ENCODE measurements at places on chromosomes 2 and 18.

- no peak for DNase-seq
Observed at GRCh38 chr18:39781565-39781964, 2173.5 kb upstream of the PIK3C3 start.

DNA sequence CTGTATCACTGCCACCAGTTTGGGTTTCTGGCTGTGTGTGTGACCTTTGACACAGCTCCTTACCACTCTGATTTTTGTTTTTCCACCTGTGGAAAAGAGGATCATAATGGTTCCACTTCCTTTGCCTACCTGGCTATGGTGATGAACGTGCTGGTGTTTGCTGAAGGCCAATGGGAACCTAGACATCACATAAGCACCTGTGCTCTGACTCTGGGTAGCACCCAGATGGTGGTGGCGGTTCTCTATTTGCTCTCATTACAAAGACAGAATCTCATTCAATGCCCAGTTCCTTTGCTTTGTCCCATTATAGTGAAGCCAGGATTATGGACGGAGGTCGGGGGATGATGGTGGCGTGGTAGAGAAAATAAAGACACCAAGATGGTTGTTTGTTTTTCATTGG is 121.2 kb upstream of the GATA6 start:
- DNase-seq, result no peak

- no peak for DNase-seq
Observed at GRCh38 chr2:4992226-4992625, 700.0 kb upstream of the SOX11 start.

DNA sequence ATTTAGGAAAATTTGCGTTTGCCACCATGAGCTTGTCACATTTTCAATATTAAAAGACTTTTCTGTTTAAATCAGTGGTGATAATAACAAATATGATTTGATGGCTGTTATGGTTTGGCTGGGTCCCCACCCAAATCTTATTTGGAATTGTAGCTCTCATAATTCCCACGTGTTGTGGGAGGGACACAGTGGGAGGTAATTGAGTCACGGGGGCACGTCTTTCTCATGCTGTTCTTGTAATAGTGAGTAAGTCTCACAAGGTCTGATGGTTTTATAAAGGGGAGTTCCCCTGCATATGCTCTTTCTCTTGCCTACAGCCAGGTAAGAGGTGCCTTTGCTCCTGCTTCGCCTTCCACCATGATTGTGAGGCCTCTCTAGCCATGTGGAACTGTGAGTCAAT is 83.4 kb upstream of the RGPD4 start:
- no peak for DNase-seq

- no peak for DNase-seq
Observed at GRCh38 chr2:180033993-180034894, 27.1 kb upstream of the CWC22 start.

GRCh38 chr2:162277381-162277780 is 34.1 kb upstream of the FAP start:
- no peak for DNase-seq

DNA sequence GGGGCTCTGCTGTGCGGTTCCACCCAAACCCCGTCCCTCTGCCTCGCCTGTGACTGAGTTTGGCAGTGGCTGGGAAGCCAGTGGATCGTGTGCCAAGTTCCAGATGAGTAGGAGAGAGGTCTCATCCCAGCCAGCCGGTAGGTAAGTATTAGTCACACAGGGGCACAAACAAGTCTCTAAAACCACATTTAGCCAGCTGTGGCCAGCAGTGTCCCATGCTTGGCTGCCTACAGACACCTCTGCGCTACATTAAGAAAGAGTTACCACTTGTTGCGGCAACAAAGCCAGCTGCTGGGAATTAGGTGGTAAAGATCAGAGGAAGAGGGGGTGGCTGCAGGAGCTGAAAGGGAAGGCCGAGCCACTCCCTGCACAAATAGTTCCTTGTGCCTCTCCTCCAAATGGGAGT is 81.2 kb downstream of the GATA6 start:
- DNase-seq, result no peak

- no peak for DNase-seq
Observed at GRCh38 chr2:41662461-41662860, 385.4 kb upstream of the PKDCC start.

GRCh38 chr2:26914659-26915310 is 55.7 kb upstream of the MAPRE3 start:
- no peak for DNase-seq

DNA sequence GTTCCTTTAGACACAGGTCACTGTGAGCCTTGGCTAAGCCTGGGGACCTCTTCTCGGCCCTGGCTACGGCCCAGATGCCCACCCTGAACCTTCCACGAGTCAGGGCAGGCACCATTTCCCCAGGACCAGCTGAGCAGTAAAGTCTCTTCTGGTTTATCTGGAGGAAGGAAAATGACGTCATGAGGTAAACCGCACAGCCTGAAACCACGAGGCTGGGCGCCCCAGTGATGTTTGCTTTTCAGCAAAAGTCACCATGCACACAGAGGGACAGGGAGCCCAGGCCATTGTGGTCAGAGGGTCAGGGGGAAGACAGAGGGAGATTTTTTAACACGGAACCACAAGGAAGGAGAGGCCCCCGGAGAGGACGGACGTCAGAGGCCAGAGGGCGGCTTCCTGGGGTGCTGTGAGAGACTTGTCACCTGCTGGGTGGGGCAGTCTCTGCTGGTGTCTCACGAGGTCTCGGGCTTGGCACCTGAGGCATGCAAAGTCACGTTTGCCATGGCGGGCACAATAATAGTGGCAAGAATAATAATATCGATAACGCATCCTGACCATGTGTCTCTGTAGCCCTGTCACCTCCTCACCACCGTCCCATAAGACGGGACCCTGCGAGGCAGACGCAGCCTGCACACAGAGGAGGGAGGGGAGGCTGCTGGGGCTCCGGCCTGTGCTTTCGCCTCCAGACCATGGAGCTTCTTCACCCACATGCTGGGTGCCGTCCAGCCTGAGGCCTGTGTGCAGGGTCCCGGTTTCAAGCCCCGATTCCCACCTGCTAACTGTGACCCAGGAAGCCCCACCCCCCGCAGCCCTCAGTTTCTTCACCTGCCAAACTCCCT is 33.2 kb upstream of the FOSL2 start:
- peak; percentile 93 for DNase-seq

GRCh38 chr2:143572421-143572820 is 443.2 kb downstream of the ARHGAP15 start:
- no peak for DNase-seq

- no peak for DNase-seq
Observed at GRCh38 chr2:110790907-110791306, 58.5 kb downstream of the ACOXL start.

DNA sequence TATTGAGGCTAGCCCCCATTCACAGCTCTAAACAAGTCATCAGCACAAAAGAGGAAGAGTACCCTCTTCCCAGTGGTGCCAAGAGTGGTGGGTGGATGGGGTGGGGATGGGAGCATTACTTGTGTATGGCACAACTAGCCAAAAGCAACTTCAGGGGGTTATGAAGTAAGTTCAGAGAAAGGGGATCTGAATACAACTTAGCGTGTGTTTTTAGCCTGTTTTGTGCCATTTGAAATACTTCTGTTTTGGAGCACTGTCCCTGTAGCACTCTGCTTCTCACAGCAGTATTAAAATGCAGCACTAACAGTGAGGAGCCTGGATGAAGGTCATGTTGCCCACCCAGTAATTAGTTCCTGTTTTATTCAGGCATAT is 113.5 kb downstream of the CRIM1 start:
- no peak for DNase-seq

- DNase-seq, result no peak
Observed at GRCh38 chr2:133166031-133166430, 402.2 kb downstream of the NCKAP5 start.

GRCh38 chr2:39715095-39715494 is 49.4 kb downstream of the TMEM178A start:
- no peak for DNase-seq

DNA sequence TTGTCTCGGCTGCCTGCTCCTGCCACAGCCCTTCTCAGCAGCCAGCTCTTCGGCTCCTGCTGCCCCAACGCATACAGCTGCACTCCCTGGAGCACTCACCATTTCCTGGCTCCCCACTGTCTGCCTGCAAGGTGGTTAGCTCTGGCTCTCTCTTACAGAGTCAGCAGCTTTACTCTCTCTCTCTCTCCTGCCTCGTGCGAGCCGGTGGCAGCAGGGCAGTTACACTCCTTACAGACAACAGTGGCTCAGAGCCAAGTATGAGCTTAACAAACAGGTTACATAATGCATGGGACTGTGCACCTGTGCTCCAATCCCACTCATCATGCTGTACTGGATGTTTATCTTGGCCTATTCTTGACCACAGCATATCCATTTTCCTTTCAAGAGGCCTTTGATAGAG is 47.4 kb upstream of the DNAJC10 start:
- no peak for DNase-seq

DNA sequence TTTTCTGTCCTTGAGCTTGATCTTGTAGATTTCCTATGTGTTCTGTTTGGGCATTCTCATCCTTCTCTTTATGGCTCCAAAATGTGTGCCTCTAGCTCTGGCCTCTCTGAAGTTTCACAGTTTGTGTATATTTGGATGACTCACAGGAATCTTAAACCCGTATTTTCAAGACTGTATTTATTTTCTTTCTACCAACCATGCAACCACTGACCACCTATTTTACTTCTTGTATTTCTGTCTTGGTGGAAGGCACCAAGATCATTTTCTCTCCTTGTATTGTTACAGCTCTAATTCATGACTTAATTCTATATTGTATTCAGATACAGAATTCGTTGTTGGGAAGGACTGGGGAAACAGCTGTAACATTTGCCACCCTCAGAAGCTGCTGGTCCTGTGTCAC is 39.5 kb downstream of the ACSL3 start:
- DNase-seq, result no peak

- no peak for DNase-seq
Observed at GRCh38 chr2:625415-626333, 51.5 kb downstream of the TMEM18 start.

DNA sequence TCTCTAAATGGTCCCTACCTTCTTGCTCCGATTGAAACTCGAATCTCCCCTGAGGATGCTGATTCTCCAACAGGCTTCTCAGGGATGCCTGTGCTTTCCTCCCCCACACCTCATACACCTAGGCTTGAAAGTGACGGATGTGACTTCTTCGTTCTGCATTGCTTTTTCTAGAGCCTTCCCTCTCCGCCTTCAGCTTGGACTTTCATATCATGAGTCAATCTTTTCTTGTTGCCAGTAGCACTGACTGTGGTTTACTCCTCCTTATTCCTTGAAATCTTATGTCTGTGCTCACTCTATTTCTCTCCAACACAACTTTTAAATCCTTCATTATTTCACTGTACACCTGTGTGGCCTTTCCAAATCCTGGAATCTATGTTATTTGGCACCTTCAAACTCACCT is 451.4 kb downstream of the TMX3 start:
- DNase-seq, result no peak

GRCh38 chr2:138018866-138019688 is 54.8 kb downstream of the HNMT start:
- no peak for DNase-seq

DNA sequence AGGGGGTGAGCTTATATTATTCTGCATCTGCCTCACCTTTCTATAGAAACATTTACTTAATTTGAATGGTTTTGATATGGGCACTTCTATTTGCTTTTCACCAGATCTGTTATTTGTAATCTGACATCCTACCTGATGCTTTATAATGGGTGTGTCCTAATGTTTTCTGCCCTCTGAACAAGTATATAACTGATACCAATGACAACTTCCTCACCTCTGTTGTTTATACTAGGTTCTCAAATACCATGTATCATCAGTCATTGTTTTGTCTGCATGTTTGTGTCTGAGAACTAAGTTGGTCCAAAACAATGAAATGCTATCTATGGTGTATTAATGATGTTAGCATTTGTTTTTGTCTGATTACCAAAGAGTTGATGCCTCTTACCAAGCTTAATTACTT is 45.8 kb downstream of the ITGA6 start:
- no peak for DNase-seq

GRCh38 chr2:237714690-237715458 is 83.7 kb upstream of the RBM44 start:
- DNase-seq, result no peak

DNA sequence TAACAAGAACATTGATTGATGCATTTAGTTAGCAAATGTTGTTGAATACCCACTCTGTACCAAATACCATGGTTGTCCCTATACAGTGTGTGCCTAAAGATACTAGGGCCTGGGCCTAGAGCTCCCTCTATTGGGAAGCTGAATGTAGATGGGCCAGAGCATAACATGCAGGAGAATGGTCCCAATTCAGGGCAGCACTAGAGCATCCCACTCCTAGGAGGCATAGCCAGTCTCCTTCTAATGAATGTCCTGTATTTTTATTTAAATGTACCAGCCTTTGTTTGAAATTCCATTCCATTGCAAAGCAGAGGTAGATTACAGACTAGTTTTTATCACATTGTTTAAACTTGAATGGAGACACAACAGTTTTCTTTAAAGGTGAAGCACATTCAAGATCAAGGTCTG is 90.6 kb downstream of the FEZ2 start:
- DNase-seq, result peak; percentile 37

DNA sequence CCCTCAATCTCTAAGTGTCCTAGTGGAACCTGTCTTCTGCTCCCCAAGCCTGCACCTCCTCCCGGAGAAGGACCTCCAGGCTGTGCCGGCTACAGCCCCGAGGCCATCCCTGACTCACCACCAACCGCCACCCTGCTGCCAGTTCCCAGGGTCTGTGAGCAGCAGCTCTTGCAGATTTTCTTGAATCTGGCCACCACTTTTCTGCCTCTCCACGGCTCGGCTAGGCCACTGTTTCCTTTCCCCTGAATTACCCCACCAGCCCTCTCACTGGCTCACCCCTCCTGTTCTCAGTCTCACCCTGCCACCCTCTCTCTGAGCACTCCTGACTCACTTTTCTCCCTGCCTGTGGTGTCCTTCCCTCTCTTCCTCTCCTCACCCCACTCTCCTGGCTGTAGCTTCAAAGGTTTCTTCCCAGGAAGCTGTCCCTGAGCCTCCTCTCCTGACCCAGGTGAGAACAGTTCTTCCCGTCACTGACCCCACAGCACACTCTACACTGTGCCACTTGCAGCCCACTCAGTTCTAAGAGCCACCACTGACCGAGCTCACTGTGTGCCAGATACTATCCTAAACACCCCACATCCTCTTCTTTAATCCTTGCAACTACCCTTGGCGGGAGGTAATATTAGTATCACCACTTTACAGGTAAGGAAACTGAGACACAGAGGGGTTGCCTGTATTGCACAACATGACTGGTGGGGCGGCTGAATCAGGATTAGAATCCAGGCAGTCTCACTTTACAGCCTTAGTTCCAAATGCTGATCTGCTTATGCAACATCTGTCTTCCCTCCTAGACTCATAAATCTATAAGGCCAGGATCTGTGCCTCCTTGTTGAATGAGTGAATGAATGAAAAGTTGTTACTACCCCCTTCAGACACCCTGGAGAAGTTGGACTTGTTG is 111.6 kb downstream of the SMAD7 start:
- no peak for DNase-seq

DNA sequence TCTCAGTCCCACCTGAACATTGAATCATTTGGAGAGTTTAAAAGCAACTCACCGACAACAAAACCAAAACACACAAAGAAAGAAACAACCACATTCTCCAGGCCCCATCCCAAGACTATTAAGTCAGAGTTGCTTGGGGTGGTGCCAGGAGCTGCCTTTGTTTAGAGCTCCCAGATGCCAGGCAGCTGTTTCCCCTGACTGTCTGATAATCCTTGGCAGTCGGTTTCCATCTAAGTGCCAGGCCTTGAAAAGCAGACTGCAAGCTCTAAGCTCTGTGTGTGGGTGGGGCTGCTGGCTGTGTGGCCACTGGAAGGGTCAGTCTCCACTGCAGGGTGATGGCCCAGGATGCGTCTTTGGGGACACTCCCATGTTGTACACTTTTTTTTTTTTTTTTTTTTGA is 255.3 kb upstream of the AGAP1 start:
- DNase-seq, result no peak

GRCh38 chr2:174748948-174749347 is 15.3 kb downstream of the CHRNA1 start:
- peak; percentile 75 for DNase-seq

GRCh38 chr2:85011747-85012146 is 40.8 kb downstream of the KCMF1 start:
- DNase-seq, result no peak
